ENCODE measurements at places on chromosomes 3 and 15.

DNA sequence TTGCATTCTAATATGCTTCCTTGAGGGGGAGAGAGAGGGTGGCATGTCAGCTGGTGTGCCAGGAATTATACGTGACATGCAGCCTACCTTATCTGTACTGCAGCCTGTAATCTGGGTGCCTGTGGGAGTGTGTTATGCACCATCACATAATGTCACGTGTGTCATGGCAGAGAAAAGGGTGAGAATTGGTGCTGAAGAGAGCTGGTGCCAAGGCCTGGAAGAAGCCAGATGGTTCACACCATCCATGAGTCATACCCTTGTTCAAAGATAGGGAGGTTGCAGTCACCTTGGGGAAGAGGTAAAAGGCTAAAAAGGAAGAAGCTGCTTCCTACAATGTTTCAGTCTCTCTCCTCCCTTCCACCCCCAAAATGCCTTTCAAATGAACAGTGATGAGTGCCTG is 5.3 kb downstream of the BRPF1 start:
- DNase-seq = no peak

GRCh38 chr3:50652709-50653108 is 22.0 kb upstream of the DOCK3 start:
- DNase-seq = no peak

- DNase-seq = no peak
These were observed 20.7 kb downstream of the POPDC2 start for GRCh38 chr3:119639494-119640350.

DNA sequence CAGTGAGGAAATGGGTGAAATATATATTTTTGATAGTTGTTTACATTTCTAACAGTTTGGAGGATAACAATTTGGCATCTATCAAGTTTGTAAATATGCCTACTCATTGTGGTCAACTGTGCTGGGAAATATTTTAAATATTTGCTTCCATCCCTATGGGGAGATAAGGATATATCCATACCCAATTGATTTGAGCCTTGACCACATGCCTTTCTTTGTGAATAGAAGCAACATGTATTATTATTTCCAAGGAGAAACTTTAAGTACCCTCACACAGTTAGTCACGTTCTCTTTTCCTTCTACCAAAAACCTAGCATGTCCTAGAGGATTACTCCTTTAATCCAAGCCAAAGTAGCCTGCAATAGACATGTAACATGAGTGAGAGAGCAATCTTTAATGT is 245.4 kb upstream of the CBLB start:
- no peak for DNase-seq

DNA sequence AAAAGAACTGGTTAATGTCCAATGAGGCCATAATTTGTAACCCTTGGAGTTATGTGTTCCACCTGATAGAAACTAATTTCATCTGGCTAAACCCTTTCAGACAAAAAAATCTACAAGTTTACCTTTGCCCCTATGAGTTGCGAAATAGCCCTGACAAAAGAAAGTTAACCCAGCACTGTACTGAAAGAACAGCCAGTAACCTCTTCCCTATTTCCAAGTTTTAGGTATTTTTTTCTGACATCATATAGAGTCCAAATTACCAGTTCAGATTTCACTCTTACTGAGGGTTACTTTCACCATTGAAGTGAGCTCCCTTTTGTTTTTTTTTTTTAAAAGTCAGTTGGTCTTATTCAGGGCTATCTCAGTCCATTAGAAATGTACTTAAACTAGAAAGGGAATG is 42.8 kb upstream of the PTPRG start:
- DNase-seq = no peak

DNA sequence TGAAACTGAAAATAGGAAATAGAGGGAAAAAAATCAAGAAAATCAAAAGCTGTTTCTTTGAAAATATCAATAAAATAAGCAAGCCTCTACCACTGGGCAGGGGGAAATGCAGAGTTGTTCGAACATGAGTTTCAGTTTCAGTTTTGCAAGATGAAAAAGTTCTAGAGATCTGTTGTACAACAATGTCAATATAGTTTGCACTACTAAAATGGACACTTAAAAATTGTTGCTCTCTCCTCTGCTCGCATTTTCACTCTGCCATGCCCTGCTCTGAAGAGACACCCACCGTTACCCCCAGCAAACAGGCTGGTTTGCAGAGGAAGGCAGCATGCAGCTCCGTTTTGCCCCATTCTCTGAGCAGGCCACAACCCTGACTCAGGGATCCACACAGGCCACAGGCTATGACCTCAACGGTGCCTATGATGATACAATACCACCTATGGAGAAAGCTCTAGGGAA is 64.5 kb downstream of the ZNF148 start:
- peak; percentile 24 for DNase-seq

DNA sequence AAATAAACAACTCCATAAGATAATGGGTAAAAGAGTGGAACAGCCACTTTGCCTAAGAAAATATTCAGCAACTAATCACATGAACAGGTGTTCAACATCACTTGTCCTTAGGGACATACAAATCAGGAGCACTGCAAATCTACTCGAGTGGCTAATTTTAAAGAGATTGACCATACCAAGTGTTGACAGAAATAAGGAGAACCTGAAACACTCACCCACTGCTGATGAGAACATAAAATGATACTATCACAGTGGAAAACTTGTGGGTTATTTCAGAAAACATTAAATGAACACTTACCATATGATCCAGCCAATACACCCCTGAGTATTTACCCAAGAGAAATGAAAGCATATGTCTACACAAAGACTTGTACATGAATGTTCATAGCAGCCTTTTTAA is 70.5 kb downstream of the GABRB3 start:
- DNase-seq = no peak

- DNase-seq = no peak
These were observed 1.8 kb downstream of the TMEM115 start for GRCh38 chr3:50357481-50357880.

DNA sequence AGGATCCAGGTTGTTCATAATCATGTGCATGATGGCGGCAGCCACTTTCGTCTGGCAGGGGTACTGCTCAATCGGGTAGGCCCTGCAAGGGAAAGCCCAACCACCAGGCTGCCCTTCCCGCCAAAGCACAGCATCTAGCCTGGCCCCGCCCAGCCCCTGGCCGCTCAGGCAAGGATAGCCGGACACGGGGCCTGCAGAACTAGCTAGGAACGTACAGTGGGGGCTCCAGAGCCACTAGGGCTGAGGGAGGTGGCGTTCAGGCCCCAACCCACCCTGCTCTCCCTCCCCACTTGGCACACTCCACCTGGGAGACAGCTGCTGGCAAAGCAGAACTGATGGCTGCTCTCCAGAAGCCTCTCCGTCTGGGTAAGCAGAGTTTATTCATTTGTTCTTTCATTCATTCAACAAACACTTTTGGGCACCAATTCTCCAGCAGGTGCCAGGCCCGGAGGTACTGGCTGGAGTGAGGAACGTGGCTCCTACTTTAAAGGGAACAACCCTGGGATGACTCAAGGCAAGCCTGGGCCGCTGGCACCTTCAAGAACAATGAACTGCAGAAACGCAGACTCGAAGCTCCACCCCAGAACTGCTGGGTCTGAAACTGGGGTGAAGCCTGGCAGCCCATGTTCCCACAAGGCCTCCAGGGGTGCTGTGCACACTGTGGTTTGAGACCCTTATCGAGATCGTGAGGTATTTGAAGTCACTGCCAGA is 7.8 kb downstream of the UROC1 start:
- DNase-seq = no peak

DNA sequence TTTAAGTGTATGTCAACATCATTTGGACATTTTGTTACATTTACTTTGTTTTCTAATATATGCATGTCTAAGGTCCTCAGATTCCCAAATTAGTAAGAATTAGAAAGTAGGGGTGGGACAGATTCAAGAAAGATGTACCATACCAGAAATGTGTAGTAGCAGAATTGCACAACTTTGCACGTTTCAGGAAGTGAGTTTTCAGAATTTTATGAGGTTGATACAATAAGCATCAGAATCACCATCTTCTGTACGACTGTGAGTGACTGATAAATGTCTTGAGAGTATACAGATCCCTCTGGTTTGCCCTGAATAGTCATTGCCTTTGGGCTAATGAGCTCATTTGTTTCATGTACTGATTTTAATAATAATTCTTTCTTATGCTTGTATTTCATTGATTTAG is 9.3 kb downstream of the ARIH2 start:
- DNase-seq = no peak

Data from stimulated activated CD8-positive, alpha-beta memory T cell treated with anti-CD3 and anti-CD28 coated beads, Interleukin-7, amount 100 ng/mL, for 48 hours (primary cell).